ENCODE measurements at places on chromosomes 13 and 19. TPM values are rescaled to one million over a fixed set of nuclear protein-coding genes. Genes with fewer than 3 reads are reported as not detected.
A peak's percentile ranks its signal among the peaks of the same experiment; 100 is the strongest.

SPTBN4 gene
- 0.36 TPM for polyA plus RNA-seq

FCHO1 gene
- polyA plus RNA-seq = 0.68 TPM

ZNF304 gene
- polyA plus RNA-seq = 10.5 TPM

BLVRB gene
- polyA plus RNA-seq = 53.0 TPM

C13orf46 gene
- not detected for polyA plus RNA-seq

DNA sequence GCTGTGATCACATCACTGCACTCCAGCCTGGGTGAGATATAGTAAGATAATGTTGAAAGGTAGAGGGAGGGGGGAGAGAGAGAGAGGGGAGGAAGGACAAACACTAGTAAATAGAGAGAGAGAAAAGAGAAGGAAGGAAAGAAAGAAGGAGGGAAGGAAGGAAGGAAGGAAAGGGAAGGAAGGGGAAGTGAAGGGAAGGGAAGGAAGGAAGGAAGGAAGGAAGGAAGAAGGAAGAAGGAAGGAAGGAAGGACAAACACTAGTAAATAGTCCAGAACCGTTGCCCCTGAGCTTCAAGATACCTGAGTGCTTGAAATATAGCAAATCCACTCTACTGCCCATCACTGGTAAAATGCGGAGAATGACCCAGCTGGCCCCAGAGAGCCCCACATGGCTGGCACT, 156.5 kb upstream of the ZNF507 start:
- DNase-seq = no peak

GRCh38 chr13:47005756-47006414, 109.0 kb upstream of the HTR2A start:
- no peak for DNase-seq

GRCh38 chr13:98420554-98421175, 156.2 kb downstream of the STK24 start:
- DNase-seq = no peak

GRCh38 chr13:80083081-80083852, 257.7 kb downstream of the SPRY2 start:
- peak; percentile 45 for DNase-seq

DNA sequence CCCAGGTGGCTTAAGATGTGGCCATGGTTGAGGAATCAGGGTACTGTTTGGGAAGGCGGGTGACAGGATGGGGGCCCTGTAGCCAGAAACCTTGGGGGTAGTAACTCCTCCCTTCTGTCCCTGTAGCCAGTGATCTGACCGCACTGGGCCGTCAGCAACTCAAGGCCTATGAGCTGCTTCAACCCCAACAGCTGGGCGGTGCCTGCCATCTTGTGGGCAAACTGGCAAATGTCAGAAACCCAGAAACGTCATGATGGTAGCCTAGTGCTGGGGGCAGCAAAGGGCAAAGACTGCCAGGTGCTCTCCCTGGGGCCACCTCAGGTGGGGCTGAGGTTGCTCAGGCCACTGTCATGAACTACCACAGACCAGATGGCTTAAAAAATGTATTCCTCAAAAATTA, 3.5 kb downstream of the COPE start:
- DNase-seq = no peak

DNA sequence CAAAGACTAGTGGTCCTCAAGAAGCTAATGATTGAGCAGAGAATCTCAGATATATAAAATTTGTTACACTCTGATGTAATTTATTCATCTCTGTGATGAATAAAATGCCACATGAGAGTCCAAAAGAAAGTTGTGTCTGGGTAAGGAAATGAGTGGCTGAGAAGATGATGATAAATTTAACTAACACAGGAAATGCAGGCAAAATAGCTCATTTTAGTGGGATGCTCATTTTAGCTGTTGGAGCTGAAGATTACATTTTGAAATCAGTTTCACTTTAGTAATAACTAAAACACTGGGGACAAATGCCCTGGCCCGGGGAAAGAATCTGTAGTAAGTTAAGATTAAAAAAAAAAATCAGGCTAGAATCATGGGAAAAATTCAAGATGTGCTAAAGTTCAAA, 35.2 kb downstream of the SPRY2 start:
- peak; percentile 7 for DNase-seq

GRCh38 chr13:24893863-24894262, 129.9 kb downstream of the RNF17 start:
- DNase-seq = no peak

DNA sequence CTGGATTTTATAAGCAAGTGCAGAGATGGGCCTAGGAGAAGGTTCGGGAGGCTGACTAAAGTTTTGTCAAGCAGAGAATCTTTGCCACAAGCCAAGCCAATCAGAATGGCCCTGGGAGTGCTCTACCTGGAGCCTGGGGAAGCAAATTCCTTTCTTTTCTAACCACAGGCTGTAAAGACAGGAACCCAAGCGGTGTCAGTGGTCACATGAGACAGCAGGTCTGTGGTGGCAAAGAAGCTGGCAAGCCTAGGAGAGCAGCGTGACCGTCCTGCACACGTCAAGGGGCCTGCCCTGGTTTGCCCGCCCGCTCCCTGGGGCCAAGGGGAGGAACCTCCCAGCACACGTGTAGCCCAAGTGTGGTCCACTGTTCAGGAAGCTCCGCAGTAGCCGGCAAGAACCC, 90.8 kb downstream of the IPO5 start:
- DNase-seq = no peak

GRCh38 chr19:10764340-10764894, 46.5 kb downstream of the DNM2 start:
- DNase-seq = no peak

DNA sequence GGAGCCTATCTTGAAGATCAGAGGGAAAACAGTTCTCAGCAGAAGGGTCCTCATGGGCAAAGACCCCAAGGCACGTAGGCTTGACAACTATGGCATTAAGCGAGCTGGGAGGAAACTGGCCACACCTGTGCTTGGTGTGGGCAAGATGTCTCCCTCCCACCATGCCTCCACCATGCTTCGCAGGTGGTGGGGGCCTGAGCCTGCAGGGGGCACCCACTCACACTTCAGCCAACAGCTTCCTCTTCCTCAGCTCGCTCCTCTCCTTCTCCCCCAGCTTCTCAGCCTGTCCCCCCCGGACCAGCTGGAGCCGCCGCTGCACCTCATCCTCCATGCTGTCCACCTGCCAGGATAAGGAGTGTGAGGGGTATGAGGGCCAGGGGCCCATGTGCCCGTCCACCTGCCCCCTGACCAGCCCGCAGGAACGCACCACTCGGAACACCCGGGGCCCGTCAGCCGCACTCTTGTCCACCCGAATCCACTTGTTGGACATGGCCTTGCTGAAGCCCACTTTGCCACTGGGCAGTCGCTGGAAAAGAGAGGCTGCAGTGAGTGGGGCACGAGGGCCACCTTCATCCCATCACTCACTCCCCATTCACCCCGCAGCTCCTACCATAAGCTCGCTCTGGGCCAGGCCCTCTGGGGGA, 3.4 kb downstream of the FARSA start:
- DNase-seq = no peak

DNA sequence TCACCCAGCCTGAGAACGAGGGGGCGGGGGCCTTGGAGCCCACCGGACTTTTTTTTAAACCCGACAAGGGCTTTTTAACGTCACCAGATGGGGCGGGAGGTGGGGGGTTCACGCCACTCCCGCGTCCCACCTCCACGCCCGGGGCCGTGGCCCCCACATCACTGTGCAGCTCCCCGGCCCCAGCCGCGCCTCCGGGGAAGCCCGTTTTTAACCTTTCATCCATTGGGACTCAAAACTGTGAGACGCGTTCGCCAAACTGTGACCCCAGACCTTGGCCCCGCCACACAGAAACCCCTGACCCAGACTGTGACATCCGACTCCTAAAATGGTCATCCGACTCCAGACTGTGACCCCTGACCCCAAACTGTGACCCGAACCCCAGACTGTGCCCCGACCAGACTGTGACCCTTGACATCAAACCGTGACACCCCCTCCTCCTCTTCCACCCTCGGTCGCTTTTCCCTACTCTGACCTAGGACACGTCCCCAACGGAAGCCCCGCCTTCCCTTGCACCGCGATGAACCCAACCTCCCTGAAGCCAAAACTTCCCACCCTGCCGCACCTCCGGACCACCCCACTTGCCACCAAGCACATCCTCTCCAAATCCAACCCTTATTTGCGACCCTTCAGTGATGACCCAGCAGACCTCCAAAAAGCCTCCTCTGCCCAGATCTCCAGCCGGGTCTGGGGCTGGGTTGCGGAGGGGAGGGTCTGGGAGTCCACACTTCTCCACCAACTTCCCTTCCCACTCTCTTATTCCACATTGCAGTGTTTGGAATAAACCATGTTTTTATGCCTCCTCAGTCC, 1.5 kb upstream of the GRWD1 start:
- no peak for DNase-seq

GRCh38 chr13:43905435-43906031, 25.8 kb downstream of the LACC1 start:
- DNase-seq = peak; percentile 73

DNA sequence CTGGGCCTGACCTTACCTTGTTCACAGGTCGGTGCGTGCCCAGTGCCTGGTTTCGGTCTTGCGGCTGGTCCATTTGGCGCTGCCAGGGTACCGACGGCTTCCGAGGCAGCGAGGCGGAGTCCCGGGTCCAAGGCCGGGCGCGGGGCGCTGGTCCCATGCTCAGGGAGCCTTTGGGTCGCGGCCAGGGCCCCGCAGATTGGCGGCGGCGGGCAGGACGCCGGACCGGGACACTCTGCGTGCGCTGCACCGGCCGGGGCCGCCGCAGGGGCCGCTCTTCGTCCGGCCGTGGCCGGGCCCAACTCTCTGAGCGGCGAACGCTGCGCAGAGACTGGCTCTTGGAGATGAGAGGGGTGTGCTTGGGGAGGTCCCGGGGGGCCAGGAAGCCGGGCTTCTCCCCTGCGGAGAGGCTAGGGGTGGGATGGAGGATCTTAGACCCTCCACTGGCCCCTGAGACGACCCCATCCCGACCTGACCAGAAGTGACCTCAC, 3.4 kb upstream of the WIZ start:
- no peak for DNase-seq

DNA sequence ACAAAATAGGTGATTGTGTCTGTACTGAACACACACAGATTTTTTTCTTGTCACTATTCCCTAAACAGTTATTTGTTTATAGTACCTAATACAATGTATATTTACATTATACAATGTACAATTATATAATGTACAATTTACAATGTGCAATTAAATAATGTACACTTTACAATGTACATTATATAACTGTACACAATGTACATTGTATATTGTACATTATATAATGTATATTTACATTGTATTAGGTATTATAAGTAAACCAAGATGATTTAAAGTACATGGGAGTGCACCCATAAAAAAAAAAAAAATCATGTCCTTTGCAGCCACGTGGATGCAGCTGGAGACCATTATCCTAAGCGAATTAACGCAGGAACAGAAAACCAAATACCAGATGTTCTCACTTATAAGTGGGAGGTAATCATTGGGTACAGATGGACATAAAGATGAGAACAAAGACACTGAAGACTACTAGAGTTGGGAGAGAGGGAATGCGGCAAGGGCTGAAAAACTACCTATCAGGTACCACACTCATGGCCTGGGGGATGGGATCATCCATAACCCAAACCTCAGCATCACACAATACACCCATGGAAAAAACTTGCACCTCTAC, 68.1 kb downstream of the ABCC4 start:
- DNase-seq = no peak

DNA sequence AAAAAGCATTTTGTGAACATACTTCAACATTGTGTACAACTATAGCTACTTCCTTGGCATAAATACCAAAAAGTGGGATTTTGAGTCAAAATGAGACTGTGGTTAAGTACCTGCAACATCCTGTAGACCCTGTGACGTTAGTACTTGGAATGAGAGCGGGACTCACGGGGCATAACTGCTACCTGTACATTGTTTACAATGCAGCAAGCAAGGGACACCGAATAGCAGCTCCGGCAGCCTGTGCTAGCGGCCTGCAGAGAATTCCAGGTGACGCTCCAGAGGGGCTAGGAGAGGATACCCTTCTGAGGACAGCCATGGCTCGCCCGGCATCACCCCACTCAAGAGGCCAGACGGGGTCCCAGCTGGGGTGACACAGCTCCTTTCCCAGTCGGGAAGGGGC, 824 bp upstream of the ZNF331 start:
- DNase-seq = no peak

GRCh38 chr13:37531049-37531448, 67.5 kb downstream of the POSTN start:
- no peak for DNase-seq

GRCh38 chr19:55930996-55931515, 1.1 kb downstream of the NLRP13 start:
- no peak for DNase-seq

DNA sequence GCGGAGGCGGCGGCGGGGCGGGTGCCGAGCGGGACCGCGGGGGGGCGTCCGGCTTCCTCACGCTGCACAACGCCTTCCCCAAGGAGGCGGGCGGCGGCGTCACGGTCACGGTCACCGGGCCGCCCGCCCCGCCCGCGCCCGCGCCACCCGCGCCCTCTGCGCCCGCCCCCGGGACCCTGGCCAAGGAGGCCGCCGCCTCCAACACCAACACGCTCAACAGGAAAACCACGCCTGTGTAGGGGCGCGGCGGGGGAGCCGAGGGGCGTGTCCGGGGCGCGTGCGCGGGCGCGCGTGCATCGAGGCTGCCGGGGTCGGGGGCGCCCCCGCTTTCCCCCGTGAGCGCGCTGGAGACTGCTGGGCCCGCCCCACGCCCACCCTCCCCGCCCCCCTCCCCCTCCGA, 8.8 kb upstream of the CACNG6 start:
- no peak for DNase-seq

DNA sequence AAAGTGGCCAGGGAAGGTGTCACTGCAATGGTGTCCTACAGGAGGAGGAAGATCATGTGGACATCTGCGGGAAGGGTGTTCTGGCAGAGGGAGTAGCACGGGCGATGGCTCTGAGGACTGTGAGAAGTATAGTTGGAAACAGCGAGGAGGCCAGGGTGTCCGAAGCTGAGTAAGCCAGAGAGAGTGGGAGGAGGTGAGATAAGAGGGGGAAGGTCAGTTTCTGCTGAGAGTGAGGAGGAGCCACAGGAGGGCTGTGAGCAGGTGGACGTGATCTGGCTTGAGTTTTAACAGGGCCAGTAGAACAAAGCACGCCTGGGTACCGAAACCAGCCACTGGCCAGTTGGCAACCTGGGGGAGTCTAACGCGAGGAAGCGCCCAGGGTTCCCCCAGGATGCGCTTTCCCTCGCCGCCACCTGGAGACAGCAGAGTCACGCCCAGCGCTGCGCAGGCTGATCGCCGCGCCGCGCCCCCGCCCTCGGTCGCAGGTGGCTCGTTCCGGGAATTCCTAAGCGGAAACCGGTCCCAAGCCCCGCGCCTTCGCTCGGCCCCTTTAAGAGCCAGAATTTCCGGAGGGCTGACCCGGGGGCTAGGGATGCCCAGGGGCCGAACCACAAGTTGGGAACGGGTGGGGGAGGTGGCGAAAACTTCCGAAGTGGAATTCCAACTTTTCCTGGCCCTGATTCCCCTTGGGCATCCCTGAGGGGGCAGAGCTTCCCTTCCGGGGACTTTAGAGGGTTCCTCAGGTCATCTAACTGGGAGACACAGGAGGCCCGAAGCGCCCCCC, 1.1 kb upstream of the LSR start:
- DNase-seq = no peak

Data from muscle of arm (tissue), 14 donors.